Neural progenitor cell (in vitro differentiated cells): ENCODE measurements at places on chromosomes 5 and 9.

- no peak for DNase-seq
These were observed 29.0 kb upstream of the CCDC112 start for GRCh38 chr5:115325296-115325959.

DNA sequence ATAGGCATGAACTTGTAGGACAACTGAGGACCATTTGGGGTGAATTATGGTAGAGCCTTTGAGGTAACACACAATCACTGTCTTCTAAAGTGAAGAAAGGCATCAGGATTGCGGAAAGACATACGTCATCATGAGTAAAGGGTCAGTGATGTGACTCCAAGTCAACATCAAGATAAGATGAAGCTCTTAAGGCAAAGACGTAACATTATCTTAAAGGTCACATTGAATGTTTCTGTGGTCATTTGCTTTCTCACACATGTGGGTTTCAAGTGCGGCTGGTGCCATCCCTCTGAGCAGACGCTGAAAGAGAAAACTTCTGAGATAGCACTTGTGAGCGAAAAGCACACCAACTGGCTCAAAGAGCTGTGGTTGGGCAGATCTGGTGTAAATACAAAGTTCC lies 63.3 kb upstream of the GRAMD2B start:
- no peak for DNase-seq

- DNase-seq, result no peak
These were observed 52.5 kb upstream of the SLC2A8 start for GRCh38 chr9:127344368-127345000.

GRCh38 chr5:39799242-39799641 lies 374.5 kb upstream of the DAB2 start:
- DNase-seq, result no peak

DNA sequence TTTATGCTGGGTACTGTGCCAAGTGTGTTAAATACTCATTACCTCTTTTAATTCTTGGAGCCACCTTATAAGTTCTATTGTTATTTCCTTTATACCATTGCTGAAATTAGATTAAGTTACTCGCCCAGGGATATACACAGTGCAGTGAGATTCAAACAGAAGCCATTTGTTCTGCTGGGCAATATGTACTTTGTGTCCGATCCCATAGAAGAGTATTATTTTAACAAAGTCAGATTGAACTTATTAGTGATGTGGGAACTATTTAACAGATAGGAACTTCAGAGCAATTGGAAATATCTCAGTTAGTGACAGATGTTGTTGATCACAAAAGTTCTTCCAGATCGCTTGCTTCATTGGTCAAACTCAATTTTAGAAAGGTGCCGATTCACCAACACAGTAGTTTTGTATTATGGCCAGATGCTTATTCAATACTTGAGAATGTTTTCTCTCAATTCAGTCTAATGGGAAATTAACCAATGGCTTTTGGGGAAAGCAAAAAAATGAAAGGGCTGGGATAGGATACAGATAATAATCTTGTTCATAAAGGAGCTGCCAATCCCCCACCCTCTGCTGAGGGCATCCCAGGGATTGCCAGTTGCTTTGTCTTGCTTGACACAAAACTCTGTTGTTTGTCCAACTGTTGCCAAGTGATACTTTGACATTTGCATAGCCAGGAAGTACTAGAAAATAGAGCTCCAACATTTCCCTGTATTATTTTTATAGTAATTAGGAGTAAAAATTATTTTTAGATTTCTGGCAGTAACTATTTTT lies 94.8 kb upstream of the SEMA6A start:
- no peak for DNase-seq

DNA sequence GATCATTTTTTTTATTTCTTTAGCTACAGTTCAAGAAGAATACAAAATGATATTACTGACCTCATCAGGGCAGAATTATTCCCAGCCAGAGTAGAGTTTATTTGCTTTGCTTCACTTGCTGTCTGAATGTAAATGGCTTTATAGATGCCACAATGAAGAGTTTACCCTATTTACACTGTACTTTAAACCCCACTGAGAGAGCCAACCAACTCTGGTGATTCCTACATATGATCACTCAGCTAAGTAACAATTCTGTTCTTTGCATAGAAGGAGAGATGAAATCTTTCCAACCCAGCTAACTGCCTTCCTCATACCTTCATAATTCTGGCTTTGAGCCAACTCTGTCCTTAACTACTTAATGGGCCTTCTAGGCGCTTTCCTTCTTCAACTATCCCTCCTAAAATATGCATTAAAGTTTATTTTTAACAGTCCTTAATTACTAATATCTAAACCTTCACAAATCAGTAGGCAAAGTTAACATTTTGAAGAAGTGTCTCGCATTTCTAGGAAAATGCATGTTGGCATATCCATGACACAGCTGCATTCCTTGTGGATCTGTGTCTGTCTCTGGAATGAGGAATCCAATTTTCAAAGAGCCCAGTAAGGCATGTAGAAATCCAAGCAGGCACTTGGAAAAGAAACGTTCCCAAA lies 284.8 kb upstream of the GRAMD2B start:
- DNase-seq, result peak; percentile 16

- no peak for DNase-seq
These were observed 896 bp downstream of the CMBL start for GRCh38 chr5:10306806-10307205.

- peak; percentile 66 for DNase-seq
These were observed 1.4 kb downstream of the HAND1 start for GRCh38 chr5:154476354-154477205.

GRCh38 chr5:135745897-135746500 lies 88.5 kb upstream of the SLC25A48 start:
- no peak for DNase-seq

GRCh38 chr5:72234265-72234700 lies 85.8 kb downstream of the MRPS27 start:
- DNase-seq, result no peak
